Pulmonary artery endothelial cell (primary cell): ENCODE measurements at places on chromosomes 1 and 21.
A peak's percentile ranks its signal among the peaks of the same experiment; 100 is the strongest.

DNA sequence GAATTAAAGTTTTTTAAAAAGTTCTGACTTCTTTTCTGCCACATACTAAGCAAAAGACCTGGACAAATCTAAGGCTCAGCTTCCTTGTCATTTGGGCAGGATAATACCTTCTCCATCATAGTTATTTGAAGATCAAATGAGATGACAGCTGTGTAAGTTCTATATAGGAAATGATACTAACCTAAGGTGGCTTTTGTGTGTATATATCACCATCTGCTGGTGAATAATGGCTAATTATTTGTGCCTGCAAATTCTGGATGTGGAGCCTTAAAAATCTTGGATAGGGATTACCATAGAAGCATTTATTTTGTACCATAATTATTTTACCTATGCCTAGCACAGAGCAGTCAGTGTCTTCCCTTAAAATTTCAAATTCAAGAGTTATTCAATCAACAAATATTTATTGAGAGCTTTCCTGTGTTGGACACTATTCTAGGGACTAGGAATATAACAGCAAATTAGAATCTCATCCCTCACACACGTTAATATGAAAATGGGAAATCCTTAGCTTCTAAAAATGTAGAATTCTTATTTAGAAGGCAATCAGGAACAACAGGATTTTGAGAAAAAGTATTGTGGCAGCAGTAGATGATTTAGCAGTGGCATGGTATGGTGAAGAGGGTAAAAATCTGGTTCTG is 89.8 kb downstream of the TMEM200B start:
- peak; percentile 7 for DNase-seq

DNA sequence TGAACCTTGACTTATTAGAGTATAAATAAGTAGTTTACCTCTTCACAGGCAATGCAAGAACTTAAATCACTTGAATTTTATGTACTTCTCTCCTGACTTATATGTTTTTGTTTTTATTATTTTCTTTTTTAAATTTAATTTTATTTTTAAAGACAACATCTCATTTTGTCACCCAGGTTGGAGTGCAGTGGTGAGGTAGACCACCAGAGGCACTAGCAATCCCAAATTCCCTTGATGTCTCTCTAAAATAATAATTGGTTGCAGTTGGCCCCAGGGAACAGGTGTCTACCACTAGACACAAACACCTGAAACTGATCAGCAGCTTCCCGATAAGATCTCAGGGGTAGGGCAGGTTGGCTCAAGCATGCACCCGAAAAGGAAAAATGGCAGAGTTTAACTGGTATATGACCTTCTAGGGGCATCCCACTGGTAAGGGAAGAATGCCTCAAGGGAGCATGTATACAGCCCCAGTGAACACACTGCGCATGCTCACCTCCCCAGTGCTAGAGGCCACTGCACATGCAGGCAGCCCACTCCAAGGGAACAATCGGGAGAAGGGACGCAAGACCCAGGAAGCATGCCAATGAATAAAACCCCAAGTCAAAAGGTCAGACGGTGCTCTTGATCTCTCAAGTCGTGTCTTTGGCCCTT is 14.6 kb downstream of the EXOC8 start:
- no peak for DNase-seq

DNA sequence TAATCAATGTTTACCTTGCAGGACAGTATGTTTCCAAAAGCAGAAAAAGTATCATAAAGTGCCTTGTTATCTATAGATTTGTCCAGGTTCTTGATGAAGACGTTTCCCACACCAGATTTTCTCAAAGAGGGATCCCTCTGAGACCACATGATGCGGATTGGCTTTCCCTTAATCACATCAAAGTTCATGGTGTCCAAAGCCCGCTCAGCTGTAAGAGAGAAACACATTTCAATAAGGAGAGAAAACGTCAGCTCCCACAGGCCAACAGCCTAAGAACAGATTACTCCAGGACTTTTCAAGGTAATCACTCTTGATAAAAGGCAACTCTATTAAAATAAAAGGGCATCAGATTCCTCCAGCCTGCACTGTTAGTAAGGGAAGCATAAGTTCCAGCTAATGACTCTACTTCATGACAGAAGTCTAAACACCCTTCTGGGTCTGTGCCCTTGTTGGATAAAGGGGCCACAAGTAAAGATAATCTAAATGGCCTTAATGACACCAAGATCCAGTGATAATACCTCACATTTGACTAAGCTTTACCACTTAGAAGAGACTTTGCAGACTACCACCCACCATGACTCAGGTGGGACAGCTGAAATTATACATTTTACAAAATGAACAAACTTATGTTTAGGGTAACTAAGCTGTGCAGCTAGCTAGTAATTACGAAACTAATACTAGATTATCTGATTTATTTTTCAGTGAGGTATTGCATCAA is 4.1 kb downstream of the PABPC4 start:
- no peak for DNase-seq

- DNase-seq, result no peak
These were observed 6.7 kb downstream of the CRP start for GRCh38 chr1:159707472-159708260.

- no peak for DNase-seq
These were observed 18.8 kb downstream of the ORC1 start for GRCh38 chr1:52385376-52385775.

DNA sequence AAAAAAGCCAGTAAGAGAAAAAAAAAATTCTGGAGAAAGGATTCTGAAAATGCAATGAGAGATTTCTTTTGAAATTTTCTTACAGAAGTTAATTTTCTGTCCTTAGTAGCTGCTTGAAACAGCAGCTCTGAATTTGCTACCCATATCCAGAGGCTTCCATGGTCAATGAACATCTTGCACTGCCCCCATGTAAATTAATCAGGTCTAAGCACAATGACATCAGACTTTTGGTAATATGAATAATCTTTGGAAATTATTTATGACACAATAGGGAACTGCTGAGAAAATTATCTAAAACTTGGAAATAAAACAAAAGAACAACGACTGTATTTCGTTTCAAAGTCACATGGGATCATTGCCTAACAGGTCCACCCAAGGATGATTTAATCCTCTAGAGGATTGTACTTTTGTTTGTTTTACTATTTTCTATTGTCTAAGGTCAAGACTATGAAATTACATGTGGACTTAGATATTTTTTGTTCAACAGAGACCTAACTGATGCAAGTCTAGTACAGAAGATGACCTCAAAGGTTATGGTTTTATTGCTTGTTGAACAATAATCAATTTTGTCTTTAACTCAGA is 312.1 kb downstream of the BACH1 start:
- no peak for DNase-seq

- DNase-seq, result no peak
These were observed 231.3 kb upstream of the VAMP3 start for GRCh38 chr1:7539769-7540175.

DNA sequence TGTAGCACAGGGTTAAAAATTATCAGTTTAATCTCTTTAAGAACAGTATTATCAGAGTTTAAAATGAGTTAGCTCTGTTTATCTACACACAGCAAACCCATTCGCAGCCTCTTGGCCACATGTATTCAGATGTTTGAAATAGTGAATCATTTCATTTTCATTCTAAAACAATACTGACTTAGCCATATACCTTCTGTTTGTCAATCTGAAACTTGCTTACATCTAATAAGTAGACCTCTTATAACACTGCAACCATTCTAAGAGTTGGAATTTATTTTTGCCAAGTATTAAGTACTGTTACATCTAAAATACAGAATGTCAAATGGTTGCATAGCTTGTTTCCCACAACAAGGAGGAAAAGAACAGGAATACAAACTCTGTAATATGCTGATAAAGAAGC is 25.4 kb downstream of the ANGEL2 start:
- no peak for DNase-seq

DNA sequence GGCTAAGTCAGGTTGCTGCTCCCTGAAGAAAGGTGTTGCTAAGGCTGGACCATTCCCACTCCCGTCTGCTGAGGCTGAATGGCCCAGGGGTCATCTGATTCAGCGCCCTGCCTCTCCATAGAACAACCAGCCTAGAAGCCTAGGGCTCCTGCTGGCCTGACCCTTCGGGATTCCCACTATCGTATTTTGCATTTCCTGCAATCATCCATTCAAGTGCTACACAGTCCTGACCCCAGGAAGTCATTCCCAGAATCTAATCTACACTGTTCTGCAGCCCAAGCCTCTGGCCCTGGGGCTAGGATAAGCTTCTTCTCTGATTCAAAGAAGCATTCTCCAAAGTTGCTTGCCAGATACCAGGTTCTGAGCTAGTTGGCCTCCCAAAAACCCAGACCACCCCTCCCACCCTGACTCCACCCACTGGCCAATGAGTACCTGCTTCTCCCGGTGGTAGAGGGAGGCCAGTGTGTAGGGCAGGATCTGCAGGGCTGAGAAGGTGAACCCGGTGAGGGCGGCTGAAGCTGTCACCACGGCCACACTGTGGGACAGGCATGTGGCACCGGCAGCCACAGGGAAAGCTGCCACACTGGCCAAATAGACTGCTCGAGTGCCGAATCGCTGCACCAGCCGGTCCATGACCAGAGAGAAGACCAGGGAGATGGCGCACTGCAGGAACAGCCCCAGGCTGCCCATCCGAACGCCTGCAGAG is 18.7 kb downstream of the SLC45A3 start:
- no peak for DNase-seq

DNA sequence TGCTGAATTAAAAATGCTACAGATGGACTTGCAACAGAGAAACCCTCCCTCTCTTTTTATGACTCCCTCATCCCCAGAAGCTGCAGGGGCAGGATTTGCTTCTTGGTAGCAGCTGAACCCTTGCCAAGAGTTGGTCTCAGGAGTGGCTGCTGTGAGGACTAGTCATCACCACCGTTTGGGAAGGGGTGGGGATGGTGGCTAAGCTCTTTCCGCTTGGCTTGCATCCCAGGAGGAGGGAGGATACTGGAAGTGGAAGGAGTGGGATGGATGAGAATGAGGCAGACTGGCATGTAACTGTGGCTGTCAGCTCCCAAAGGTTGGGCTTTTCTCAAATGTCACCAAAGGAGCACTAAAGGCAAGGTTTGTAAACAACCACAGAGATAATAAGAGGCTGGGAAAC is 50.8 kb upstream of the COL24A1 start:
- no peak for DNase-seq

- no peak for DNase-seq
These were observed 366.7 kb downstream of the HHIPL2 start for GRCh38 chr1:222181191-222181590.

DNA sequence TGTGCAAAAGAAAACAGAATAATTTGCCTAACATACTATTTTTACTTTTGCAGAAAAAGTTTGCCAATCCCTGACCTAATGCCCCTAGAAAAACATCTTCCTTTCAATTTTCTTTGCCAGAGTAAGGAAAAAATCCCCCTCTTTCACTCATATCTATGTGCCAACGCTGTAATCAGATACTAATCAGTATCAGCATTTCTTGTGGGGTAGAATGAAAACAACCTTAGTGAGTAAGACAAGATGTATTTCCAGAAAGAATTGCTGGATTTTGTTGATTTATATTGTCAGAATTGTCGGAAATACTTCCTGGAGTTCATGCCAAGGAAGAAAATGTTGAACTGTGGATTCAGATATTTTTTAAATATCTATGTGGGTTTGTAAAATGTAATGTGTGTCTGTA is 1893.8 kb downstream of the NCAM2 start:
- peak; percentile 53 for DNase-seq

DNA sequence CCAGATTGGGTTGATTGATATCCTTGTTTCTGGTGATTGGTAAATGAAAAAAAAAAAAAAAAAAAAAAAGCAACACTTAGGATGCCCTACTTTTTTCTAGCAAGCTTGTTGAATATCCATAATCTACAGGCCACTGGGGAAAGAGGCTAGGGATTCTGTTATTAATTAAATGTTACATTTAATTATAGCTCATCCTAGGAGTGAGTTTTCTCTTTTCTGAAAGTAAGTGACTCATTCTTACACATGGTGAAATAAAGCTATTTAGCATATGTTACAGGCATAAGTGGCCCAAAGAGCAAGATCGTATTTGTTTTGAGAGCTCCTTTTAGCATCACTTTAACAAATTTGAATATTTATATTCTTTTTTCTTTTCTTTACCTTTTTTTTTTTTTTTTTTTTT is 94.5 kb downstream of the FNBP1L start:
- no peak for DNase-seq

GRCh38 chr1:167158111-167158812 is 62.4 kb upstream of the POU2F1 start:
- no peak for DNase-seq

- no peak for DNase-seq
These were observed 146.7 kb upstream of the NFIA start for GRCh38 chr1:60935599-60936110.

- no peak for DNase-seq
These were observed 4.9 kb downstream of the SLAMF8 start for GRCh38 chr1:159831412-159832141.

DNA sequence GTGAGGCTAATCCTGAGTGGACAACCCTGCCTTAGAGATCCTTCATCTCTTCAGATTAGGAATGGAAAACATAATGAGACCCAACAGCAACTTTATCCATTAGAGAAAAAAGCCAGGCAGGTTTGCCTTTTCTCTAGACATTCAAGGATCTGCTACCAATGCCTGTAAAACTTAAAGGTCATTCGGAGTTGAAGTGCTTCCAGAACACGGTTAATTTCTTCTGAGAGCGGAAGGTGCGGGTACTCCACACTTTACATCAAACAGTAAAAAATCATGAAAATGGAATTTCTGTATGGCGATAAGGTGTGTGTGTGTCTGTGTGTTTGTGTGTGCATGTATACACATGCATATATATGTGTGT is 65.2 kb upstream of the PRKACB start:
- DNase-seq, result no peak

DNA sequence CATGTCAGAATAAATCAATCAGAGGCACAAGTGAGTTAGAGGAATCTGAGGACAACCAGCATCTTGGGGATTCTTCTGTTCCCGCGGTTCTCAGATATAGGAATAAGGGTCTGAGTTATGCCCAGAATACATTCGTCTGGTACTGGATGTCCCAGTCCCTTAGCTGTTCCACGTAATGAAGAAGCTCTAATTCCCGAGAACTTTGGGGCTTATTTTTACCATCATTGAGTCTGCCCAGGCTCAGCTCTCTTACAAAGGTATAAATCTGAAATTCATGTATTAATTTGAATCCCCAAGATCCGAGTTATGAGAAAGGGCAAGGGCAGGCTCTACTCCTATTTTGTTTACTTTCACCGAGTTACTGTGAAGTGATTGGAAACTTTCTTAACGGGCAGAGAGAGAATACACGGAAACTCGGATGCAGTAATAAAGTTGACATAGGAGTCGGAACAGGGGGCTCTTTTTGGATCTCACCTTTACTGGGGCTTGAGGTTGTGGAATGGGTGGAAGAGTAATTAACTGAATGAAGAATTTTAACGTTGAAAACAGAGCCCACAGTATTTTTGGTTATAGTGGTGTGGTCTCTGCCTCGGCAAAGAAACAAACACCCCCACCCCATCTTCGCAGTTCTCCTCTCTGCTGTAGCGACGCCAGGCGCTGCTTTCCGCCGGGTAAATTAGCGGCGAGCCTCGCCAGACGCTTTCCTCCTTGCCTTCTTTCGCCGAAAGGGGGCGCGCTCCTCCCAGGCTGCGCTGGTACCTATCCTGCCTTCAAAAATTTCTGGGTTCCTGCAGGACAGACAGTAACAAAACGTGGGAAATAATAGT is 7.1 kb downstream of the PRRX1 start:
- DNase-seq, result no peak

GRCh38 chr1:213979751-213980586 is 7.8 kb upstream of the PROX1 start:
- DNase-seq, result no peak
